ENCODE measurements at places on chromosomes 11 and 22.

DNA sequence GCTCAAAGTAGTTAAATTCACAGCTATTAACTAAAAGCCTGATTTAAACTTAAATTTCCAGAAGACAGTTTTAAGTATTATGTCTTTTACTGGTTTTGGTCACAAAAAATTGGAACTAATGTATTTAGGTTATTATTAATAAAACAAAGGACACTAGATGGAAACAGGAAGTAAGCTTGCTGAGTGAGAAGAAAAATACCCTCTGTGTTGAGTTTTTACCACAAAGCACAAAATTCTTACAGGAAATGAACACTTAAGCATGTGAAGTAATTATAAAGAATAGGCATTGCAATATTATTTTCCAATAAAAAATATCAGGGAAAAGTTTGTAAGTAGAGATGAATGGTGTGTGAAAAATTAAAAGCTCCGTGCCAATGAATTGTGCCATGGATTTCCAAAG lies 46.3 kb downstream of the PIK3C2A start:
- DNase-seq: no peak

- DNase-seq: no peak
Observed at GRCh38 chr11:9399466-9399865, 15.0 kb downstream of the IPO7 start.

GRCh38 chr11:118910309-118911112 lies 15.2 kb downstream of the BCL9L start:
- peak; percentile 81 for DNase-seq

- DNase-seq: no peak
Observed at GRCh38 chr22:47846206-47846605, 1083.8 kb downstream of the TBC1D22A start.

- DNase-seq: no peak
Observed at GRCh38 chr11:116842909-116843308, 5.5 kb upstream of the APOA1 start.

GRCh38 chr11:22597062-22597461 lies 28.6 kb downstream of the FANCF start:
- no peak for DNase-seq

DNA sequence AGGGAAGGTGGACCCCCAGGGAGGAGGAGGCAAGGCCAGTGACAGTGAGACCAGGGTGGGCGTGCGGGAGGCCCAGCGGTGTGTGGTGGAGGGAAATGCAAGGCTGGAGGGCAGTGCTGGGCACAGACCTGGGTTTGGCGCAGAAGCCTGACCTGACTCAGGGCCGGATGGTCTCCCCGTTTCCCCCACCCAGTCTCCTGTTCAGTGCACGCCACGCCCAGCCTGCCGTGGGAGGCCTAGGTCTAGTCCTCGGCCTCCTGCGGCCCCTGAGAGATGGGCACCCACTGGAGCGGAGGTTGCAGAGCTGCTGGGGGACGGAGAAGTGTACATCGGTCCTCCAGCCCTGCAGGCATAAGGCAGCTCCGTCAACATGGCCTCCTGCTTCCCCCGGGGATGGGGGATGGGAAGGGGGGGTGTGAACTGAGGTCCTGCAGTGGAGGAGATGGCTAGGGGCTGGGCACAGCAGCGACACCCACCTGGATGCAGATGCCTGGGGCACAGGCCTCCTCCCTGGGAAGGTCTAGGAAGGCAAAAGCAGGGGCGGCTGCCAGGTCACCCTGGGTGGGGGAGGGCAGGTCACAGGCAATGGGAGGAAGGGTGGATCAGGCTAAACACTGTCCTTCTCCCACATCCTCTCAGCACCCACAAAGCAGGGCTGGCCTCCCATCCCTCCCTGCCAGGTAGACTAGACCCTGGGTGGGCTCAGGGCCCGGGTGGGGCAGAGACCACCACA lies 15.9 kb downstream of the IL17REL start:
- no peak for DNase-seq

DNA sequence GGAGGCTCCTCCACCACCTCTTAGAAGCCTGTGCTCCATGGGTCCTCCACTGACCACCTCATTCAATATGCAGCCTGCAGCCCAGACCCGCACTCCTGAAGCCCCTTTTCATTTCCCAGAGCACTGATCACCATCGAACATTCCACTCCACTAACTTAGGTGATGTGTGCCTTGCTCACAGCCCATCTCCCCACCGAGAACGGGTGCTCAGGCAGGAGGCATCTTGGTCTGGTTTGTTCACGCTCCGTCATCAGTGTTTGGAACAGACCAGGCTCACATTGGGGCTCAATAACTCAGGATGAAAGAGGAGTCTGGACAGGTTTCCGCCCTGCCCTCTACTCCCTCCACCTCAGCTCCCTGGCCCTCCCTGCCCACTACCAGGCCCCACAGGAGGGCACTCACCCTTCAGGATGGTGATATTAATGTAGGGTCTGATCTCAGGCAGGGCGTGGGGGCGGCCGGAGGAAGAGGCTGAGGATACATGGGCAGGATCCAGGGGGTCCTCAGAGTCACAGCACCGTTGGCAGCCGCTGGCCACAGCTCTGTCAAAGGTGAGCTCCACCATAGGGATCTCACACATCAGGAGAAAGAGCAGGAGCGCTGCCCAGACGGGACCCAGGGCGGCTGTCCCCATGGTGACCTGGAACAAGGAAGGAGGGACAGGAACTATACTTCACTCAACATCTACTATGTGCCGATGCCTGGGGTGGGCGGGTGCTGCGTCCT lies 3.1 kb downstream of the C1QTNF6 start:
- DNase-seq: no peak

- DNase-seq: no peak
Observed at GRCh38 chr11:70654016-70654415, 255.7 kb downstream of the CTTN start.

DNA sequence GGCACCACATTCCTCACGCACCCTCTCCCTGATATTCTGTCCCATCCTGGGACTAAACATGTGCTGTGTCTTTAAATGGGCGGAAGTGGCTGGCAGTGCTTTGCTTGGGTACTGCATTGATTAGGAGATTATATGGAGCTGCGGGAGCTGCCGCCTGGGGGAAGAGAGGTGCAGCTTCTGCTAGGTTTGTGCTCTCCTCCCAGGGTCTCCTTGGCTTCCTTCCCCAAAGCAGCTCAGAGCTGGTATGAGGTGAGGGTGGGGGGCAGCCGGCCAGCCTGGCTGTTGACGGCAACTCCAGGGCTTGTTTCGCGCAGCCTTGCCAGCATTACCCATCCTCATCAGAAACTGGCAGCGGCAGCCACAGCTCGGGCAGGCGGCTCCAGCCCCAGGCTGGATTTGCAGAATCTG lies 95.4 kb downstream of the GRAMD1B start:
- DNase-seq: no peak

GRCh38 chr11:967995-968751 lies 42.5 kb downstream of the AP2A2 start:
- DNase-seq: no peak

DNA sequence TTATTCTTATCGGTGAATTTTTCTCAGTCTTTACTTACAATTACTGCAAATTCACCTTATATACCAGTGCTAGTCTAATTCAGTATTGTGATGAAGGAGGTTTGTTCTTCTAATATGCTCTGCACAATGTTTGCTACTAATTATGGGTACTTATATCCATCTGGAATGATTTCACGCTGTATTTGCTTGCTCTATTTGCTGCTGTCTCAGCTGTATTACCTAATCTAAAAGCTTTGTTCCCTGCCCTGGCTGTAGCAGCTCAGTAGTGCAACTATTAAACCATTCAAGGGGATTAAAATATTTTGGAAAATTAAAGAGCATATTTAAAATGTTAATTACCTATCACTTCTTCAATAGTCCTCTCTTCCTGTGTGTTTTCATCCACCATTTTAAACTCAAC lies 375.3 kb downstream of the LUZP2 start:
- no peak for DNase-seq

DNA sequence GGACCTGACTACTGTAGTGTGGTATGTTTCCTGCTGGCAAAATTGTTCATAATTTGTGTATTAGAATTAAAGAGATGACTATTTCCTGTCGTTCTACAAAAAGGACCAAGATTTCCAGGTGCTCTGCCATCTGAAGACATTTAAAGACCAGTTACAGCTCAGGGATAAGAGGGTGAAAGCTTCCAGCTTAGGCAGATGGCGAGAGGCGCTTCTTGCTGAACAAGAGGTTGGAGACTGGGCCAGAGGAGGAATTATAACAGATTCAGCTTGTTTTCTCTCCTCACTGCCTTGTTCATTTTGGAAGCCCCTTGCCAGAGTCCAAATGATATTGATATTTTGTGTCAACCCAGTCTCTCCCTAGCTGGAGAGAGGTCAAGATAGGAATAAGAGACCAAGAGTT lies 23.1 kb upstream of the NNMT start:
- DNase-seq: no peak

- DNase-seq: no peak
Observed at GRCh38 chr11:14746857-14747395, 103.3 kb downstream of the PDE3B start.

GRCh38 chr11:122727101-122727929 lies 71.8 kb downstream of the UBASH3B start:
- DNase-seq: no peak

GRCh38 chr11:111707039-111707690 lies 59.0 kb downstream of the PPP2R1B start:
- DNase-seq: peak; percentile 74

DNA sequence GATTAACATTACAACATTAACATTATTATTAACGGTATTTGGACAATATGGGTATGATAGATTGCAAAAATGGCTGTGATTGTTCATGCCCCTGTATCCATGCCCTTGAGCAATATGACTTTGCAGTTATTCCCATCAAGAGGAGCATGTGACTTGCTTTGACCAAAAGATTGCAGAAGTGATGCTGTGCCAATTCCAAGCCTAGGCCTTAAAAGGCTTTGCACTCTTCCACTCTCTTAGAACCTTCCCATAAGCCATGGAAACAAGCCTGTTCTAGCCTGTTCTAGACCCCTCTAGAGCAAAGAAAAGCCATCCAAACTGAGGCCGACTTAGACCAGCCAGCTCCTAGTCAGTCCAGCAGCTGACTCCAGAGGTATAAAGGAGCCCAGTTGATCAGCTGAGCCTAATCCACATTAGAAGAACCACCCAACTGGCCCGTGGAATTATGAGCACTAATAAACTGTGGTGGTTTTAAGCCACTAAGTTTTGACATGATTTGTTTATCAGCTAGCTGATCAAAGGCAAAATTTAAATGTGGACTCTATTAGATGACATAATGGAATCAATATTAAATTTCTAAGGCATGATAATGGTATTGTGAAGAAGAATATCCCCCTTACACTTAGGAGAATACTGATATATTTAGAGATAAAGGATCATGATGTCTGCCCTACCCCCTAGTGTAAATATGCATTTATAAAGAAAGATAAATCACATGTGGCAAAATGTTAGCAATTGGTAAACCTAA lies 28.6 kb downstream of the RAB30 start:
- DNase-seq: no peak

- DNase-seq: no peak
Observed at GRCh38 chr11:65492637-65493366, 6.0 kb upstream of the MALAT1 start.

DNA sequence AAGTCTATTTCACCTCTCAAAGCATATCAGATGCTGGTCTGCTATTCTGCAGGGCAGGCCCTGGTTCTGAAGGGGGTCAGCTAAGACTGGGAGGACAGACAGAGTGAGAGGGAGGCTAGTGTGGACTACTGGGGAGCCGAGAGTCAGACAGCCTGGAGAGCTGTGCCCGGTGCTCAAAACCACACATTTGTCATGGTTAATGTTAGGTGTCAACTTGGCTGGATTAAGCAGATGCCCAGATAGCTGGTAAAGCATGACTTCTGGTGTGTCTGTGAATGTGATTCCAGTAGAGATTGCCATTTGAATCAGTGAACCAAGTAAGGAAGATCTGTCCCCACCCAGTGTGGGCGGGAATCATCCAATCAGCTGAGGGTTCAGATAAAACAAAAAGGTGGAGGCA lies 102.6 kb downstream of the SNX19 start:
- no peak for DNase-seq

GRCh38 chr11:45511566-45511965 lies 153.9 kb downstream of the CHST1 start:
- no peak for DNase-seq

DNA sequence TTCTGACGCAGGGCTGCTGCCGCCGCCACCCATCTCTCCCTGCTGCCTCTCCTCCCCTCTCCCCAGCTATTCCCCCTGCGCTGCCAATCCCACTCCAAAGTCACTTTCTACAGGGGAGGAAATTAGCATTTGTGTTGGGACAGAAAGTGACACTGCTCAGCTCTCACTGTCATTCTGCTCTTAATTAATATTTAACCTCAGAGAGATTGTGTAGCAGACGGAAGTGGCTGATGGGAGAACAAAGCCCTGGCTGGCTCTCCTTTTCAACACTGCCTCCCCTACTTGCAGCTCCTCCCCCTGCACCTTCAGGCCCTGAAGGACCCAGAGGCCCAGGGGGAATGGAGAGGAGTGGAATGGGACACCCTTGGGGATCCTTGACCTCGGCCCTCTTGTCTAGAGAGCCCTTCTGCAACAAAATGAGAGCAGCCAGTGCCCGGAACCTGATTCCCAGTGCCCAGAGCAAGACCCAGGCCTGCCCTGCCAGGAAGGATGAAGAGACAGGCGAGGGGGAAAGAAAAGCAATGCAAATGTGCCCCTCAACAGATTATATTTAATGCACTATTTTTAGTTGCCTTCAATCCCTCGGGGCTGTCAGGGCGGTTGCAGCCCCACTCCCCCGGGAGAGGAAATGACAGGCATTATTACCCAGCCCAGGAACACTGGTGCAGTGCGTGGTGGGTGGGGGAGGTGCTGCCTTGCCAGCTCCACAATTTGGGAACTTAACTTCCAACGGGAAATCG lies 14.6 kb upstream of the NRGN start:
- DNase-seq: no peak

- DNase-seq: no peak
Observed at GRCh38 chr11:34864424-34864823, 51.8 kb downstream of the APIP start.

DNA sequence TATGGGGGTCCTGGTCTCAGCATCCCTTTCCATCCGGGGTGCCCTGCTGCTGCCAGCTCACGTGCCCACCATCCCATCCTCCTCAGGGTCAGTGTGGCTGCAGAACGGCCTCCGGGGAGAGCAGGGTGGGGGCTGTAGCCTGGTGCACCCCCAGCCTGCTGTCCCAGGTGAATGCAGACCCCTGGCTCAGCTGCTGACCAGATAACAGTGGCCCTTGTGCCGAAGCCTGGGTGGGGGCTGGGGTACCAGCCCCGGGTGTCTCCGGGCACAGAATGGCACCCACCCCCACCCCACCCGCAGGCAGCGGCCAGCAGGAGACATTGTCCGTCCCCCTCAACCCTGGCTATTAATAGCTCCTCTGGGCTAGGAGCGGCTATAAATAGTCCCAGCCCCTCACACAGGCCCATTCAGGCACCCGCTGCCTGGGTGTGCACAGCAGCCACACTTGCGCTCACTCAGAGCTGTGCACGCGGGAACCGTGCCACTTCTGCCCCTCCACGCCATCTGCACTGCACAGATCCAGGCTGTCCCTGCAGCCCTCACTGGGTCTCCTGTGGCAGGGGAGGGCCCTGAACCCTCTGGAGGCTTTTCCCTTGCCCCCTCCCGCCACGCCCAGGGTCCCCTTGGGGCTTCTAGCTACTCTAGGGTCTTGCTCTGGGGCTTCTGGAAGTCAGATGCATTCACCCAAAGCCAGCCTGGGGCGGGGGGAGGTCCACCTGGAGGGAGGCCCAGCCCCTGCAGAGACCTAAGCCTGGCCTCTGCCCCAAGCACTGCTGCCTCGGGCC lies 18.7 kb downstream of the CRELD2 start:
- no peak for DNase-seq

- peak; percentile 90 for DNase-seq
Observed at GRCh38 chr11:6606471-6607189, 3.1 kb downstream of the ILK start.

Measured in AG04450 (cell line).